Brain pericyte (primary cell): ENCODE measurements at places on chromosomes 6 and 20.

DNA sequence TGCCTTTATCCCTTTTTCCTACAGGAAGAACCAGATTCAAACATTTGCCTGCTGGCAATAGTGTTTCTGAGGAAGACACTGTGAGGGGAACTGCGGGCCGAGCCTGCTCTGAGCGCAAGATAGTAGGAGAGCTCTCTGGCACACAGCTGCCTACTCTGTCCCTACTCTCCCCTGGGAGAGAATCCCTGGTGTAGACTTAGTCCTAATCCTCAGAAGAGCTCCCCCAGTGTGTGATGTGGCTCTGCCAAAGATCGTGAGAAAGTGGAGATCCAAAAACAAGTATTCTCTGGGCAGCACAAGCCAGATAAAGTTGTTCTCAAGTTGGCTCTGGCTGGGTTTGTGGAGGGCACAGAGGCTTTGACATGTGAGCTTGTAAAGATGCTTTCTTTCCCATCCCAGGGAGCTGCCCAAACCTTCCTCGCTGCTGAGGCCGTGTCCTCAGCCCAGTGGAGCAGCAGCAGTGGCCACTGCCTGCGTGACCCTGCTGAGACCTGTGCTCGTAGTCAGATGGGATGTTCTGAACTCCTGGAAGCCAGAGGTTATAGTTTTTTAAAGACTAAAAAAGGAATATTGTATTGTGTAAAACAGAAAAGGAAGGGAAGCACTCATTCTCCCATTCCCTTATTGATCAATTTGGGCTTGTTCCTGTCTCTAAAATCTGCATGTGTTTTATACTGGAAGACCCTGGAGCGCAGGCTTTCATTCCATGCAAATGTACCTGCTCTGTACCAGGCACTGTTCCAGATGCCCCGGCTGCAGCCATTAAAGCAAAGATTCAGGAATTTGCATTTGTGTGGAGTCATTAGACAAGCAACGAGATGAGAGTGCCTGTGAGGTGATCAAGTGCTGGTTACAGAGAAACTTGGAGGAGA is 30.7 kb downstream of the PNLDC1 start:
- DNase-seq, result no peak

- no peak for DNase-seq
Measured at GRCh38 chr20:24048024-24048611, 59.5 kb upstream of the GGTLC1 start.

DNA sequence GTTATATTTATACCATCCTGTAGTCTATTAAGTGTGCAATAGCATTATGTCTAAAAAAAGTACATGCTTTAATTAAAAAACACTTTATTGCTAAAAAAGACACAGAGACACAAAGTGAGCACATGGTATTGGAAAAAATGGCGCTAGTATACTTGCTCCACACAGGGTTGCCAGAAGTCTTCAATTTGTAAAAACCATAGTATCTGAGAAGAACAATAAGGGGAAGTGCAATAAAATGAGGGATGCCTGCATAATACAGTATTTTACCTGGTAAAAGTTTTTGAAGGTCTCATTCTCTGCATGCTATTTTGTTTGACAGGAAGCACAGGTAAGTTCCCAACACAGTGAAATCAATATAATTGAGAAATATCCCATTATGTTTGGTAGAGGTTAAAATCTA is 1.6 kb downstream of the NOX3 start:
- no peak for DNase-seq

DNA sequence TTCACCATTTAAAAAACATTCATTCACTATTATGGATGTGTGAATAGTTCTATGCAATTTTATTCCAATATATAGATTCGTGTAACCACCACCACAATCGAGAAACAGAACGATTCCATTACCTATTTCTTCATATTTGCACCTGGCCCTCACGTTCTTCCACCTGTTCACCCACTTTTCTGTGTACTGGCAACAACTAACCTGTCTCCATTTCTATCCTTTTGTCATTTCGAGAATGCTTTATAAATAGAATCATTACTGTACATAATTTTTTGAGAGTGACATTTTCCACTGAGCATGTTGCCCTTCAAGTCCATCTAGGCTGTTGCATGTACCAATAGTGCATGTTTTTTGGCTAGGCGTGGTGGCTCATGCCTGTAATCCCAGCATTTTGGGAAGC is 23.2 kb upstream of the STX11 start:
- DNase-seq, result no peak

DNA sequence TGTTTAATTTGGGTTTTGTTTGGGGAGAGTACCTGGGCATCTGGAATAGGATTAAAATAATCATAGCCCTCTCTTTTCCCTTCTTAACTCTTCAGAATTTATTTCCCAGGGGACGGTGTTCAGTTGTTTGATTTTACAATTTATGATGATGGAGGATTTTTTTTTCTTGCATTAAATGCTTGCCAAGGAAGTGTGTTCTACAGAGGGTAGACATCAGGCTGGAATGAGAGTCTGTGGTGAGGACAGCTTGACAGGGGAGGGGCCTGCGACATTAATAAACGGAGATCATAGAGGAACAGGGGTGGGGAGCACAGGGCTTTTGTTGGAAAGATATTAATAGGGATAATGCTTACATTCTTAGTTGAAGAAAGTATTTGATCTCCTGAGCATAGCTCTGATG is 297.5 kb downstream of the CLIC5 start:
- DNase-seq, result no peak

- no peak for DNase-seq
Measured at GRCh38 chr6:8556370-8557013, 121.1 kb upstream of the SLC35B3 start.

GRCh38 chr6:92737983-92738382 is 681.4 kb downstream of the EPHA7 start:
- DNase-seq, result no peak

GRCh38 chr6:133503336-133503729 is 262.2 kb downstream of the EYA4 start:
- no peak for DNase-seq

GRCh38 chr6:35035481-35036030 is 105.6 kb downstream of the TCP11 start:
- no peak for DNase-seq

- no peak for DNase-seq
Measured at GRCh38 chr6:36375644-36376155, 11.8 kb downstream of the ETV7 start.

GRCh38 chr6:13492357-13492756 is 5.0 kb upstream of the GFOD1 start:
- no peak for DNase-seq

- no peak for DNase-seq
Measured at GRCh38 chr6:167505782-167506181, 180.9 kb downstream of the TTLL2 start.

GRCh38 chr6:47698342-47698787 is at the start of gene ADGRF4:
Gene ADGRF4 (plus strand): TSS chr6:47698580. CDS start chr6:47707246, 8,666 bp downstream.
- DNase-seq, result no peak

DNA sequence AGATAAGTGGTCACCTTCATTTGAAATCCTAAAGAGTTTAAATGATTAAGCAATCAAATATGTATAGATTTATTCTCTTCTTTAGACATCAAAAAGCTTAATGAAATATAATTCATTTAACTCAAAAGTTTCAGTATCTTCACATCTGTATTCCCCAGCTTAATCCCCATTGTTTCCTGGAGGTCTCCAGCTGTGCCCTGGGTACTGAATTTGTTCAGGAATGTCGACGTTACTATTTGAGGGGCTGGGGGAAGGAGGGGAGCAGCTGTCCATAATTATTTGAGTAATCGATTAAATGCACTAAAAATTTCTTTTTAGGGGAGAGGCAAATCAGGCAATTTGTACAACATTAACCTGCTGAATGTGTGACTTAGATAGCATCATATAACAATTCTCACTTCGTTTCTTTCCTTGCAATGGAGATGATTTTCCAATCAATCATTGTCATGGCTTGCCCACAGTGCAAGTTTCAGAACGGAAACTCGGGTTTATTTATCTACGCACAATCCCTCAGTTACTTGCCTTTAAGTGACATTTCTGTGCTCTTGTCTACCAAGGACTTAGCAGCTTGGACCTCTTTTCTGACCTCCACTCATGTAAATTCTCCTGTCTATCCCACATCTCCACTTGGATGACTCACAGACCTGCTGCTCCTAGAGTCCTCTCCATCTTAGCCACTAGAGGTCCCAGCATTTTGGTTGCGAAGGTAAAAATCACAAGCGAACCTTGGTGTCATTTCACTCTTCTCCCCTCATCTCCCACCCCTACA is 3.9 kb downstream of the DOK5 start:
- no peak for DNase-seq

DNA sequence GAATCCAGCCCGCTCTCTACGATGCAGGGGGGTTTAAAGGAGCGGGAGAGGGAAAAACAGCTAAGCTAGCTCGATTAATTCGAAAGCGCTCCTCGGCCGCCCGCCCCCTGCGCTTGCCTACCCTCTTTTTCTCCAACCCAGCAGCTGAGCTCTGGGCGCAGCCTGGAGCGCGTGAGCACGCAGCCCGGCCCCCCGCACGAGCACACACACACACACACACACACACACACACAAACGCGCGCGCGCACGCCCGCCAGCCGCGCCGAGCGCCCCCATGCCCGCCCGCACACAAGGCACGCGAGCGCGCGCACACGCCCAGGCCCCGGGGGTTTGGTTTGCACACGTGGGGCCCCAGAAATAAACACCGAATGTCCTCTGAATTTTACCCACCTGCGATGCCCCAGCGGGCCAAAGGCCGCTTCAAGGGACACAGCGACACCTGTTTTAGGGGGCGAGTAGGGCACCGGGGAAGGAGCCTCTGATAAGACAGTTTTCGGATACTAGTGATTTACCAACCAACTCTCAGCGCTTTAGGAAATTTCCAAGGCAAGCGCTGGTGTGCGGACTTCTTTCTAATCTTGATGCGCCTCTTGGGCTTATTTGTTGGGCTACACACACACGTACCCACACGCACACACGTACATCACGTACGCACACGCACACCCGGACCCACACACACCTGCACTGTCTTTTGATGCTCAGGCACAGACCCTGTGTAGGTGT is 802 bp upstream of the NRN1 start:
- DNase-seq, result no peak

- DNase-seq, result no peak
Measured at GRCh38 chr6:82910820-82911219, 154.8 kb downstream of the UBE3D start.

GRCh38 chr6:139649128-139649527 is 274.7 kb upstream of the CITED2 start:
- DNase-seq, result no peak

GRCh38 chr6:56551409-56552120 is 91.1 kb downstream of the DST start:
- DNase-seq, result no peak

GRCh38 chr6:154367839-154368695 is 11.5 kb upstream of the IPCEF1 start:
- DNase-seq, result no peak

GRCh38 chr6:46291275-46291633 is 120.5 kb upstream of the ENPP5 start:
- no peak for DNase-seq

- no peak for DNase-seq
Measured at GRCh38 chr6:75633045-75633444, 31.4 kb downstream of the SENP6 start.

DNA sequence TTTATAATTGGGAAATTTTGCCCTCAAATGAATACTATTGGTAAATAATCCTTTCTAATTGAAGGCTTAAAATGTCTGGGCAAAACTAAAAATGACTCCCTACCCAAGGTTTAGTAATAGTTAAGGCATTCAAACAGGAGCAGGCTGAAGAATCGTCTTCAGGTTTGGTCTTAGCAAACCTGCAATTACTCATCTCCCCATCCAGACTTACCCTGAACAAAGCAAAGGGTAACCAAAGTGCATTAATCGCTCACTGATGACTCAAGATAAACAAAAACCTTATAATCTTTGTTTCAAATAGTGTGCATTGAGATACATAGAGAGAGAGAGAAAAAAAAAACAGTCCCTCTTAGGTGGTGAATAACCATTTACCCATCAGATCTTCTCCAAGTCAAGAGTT is 225.5 kb downstream of the BMP2 start:
- no peak for DNase-seq

GRCh38 chr6:3419624-3420272 is 37.1 kb downstream of the SLC22A23 start:
- DNase-seq, result no peak

DNA sequence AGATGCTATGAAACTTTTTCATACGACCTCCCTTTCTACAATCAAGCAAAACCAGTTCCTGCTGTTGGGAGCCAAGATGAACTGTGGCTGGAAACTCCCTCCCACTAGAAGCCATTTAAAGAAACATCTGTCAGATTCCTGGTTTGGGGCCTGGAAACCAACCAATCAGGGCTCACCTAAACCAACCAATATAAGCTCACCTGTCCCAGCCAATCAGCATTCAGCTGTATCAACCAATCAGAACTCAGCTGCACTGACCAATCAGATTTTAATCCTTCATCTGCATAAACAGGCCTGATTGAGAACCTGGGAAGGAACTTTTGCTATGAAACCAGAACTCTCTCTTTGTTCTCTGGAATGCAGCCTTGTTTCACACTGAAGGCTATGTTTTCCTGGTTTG is 42.4 kb downstream of the SNX14 start:
- DNase-seq, result no peak

- DNase-seq, result no peak
Measured at GRCh38 chr6:105458551-105458950, 55.7 kb upstream of the PREP start.

DNA sequence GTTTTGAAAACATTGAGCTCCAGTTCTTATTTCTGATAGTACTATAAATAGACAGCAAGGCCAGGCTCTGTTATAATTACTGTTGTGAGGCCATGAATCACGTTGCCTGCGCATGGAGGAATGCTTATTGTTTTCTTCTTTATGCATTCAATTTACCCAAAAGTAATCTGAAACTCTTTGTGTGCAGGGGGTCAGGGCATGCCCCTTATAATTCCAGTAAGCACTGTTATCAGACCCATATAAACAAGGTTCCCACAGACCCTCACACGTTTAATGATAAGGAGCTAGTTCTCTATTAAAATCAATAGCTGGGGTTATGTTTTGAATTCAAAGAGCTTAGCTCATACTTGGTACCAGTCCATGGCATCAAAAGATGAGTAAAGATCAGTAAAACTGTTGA is 174.8 kb upstream of the ARG1 start:
- DNase-seq, result no peak

DNA sequence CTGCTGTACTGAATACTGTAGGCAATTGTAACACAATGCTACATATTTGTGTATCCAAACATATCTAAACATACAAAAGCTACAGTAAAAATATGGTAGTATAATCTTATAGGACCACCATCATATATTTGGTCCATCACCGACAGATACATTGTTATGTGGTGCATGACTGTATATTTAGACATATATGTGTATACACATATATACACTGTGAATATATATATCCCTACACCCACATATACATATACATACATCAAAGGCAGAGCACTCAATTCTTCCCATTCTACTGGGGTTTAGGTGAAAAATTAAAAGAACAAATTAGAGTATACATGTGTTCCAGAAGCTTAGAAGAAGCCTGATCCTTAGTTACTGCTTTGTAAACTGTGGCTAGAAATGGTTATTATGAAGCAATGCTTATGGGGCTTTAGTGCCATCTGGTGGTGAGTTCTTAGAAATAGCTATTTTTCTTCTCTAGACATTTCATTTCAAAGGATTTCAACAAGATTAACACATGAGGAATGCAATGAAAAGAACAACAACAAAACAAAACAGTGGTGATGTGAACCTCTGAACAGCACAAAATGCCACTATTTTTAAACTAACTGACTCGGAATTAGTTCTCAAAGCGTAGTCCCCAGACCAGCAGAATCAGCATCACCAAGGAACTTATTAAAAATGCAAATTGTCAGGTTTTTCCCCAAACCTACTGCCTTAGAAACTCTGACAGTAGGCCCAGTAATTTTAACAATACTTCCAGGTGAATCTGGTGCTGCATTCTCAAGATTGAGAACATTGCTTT is 38.0 kb downstream of the PKHD1 start:
- no peak for DNase-seq
